ENCODE measurements at places on chromosomes 11 and 22.

- DNase-seq, result no peak
These were observed 20.6 kb downstream of the TMPRSS6 start for GRCh38 chr22:37088750-37089408.

DNA sequence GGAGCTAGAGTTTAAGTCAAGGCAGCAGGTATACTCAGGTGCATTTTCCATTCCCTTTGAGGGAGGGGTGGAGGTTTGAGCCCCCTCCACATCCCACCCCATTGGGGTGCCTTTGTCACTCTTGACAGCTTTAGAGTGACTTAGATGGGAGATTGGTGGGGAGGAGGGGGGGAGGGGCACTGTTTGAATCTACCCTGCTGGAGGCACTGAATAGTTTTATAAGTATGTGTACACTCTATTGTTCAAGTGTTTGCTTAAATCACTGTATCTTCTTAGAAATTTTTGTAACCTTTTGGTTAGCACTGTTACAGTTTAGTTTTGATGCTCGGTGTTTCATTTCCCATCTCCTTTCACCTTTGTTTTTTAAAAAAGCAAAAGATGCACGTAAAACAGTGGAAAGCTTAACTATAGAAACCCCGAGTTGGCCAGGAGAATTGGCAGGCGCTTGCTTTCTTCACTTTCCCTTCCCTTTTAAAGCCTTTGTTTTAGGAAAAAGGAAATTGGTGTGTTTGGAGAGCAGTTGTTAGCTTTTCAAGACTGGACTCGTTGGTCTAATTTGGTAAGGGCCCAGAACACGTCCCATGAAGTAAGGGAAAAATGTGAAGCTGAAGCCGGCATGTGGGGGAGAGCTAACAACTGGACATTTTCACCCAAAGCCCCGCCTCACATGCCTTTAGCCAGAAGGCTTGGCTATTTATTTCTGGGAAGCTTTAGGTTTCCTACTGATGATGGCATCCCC lies 42.8 kb downstream of the TNRC6B start:
- DNase-seq, result no peak

- no peak for DNase-seq
These were observed 64.0 kb downstream of the SCN3B start for GRCh38 chr11:123590296-123590912.

GRCh38 chr22:38937036-38937435 lies 20.4 kb upstream of the APOBEC3A start:
- no peak for DNase-seq

DNA sequence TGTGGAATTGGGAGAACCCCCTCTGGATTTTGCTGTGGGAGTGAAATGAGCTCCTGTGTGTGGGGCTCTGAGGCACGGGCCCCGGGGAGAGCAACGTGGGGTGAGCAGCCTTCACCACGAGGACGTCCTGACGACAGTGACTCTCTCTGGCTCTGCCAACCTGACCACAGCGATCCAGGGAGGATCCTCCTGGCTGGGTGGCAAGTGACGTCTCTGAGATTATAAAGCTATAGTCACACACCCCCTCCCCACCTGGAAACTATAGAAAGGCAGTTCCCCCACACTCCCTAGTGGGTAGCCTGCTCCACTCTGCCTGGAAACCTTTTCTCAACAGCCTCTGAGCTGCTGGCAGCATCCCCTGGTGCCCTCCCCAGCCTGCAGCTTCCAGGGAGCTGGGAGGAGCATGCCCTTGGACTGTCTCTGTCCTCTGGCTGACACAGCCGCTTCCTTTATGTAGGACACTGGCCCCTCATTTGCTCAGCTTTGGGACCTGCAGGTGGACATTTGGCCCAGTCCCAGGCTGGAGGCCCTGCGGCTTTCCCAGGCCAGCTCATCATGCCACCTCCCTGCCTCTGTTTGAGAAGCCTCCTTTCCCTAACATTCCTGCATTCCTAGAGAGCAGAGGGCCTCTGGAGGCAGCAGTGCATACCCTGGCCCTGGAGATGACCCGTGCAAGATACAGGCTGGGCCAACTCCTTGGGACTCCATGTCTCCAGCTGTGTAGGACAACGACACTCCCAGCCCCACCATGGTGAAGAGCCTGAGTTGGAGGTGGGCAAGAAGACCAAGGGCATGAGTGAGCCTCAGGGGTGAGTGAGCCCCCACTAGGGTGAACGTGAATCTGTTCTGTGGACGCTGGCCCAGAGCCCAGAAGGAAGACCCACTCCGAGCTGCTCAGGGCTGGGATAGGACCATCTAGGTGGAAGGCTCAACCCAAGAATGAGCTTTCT lies 314.0 kb downstream of the NTM start:
- no peak for DNase-seq

- DNase-seq, result no peak
These were observed 38.2 kb upstream of the PAK1 start for GRCh38 chr11:77512092-77512491.

DNA sequence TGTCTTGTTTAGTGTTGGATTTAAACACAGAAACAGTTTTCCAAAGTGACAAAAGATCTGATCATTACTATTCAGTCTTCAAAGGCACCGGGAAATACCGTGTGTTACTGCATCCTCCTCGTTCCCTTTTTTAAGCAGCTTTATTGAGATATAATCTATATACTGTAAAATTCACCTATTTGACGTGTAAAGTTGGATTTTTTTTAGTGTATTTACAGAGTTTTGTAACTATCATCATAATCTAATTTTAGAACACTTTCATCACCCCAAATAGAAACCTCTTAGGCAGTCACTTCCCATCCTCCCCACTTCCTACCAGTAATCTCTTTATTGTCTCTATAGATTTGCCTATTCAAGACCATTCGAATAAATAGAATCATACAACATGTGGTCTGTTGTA lies 1.4 kb downstream of the ANO5 start:
- no peak for DNase-seq

DNA sequence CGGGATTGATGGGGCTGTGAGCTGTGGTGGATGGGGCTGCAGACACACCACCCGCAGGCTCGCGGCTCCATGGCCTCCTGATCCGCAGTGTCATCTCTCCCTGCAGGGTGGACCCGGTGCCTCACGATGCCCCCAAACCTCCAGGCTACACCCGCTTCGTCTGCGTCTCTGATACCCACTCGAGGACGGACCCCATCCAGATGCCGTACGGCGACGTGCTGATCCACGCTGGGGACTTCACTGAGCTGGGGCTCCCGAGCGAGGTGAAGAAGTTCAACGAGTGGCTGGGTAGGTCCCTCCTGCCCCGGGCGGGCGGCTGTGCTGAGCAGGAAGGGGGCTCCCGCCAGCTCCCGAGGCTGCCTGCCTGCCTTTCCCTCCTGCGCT lies 23.1 kb downstream of the MPPED1 start:
- DNase-seq, result no peak

GRCh38 chr11:118882491-118882890 lies 1.2 kb upstream of the CXCR5 start:
- DNase-seq, result no peak

GRCh38 chr11:117557361-117557760 lies 229.7 kb downstream of the CEP164 start:
- no peak for DNase-seq

DNA sequence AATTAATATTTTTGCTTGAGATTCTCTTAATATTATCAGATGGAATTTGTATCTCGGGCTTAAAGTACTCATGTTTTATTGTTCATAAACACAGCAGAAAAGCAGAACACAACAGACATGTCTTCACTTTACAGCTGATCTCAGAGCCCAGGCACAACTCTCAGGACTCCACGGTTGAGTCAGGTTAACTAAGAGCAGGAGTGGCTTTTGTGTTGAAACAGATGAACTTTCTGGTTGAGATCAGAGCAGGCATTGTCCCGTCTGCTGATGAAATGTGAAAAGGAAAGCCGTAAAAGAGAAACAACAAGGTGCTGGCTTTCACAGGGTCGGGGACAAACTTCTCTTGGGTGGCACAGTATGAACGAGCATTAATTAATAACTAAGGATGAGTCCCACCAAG lies 49.0 kb downstream of the JHY start:
- DNase-seq, result no peak

DNA sequence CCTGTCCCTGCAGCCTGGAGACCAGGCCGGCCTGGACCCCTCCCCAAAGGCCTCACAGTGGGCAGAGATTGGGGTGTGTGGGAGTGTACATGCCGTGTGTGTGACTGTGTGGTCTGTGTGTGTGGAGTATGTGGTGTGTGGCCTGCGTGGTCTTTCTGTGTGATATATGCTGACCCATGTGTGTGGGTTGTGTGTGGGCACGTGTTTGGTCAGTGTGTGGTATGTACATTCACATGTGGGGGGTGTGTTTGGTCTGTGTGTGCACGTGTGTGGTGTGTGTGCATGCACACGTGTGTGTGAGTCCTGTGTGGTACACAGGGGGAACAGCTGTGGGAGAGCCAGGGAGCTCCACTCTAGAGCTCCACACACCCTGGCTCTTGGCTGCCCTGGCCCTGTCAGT lies 1185.1 kb downstream of the BRD1 start:
- DNase-seq, result no peak

GRCh38 chr22:29106839-29107238 lies 34.0 kb downstream of the KREMEN1 start:
- DNase-seq, result no peak

GRCh38 chr22:25061605-25062376 lies 109.3 kb downstream of the KIAA1671 start:
- no peak for DNase-seq

- no peak for DNase-seq
These were observed 114.1 kb upstream of the SESN3 start for GRCh38 chr11:95344932-95345642.

- no peak for DNase-seq
These were observed 5.0 kb downstream of the NTM start for GRCh38 chr11:131375421-131375820.

GRCh38 chr11:118623269-118623655 lies 15.8 kb downstream of the PHLDB1 start:
- DNase-seq, result no peak

GRCh38 chr11:593347-593746 lies 17.1 kb downstream of the PHRF1 start:
- DNase-seq, result no peak

DNA sequence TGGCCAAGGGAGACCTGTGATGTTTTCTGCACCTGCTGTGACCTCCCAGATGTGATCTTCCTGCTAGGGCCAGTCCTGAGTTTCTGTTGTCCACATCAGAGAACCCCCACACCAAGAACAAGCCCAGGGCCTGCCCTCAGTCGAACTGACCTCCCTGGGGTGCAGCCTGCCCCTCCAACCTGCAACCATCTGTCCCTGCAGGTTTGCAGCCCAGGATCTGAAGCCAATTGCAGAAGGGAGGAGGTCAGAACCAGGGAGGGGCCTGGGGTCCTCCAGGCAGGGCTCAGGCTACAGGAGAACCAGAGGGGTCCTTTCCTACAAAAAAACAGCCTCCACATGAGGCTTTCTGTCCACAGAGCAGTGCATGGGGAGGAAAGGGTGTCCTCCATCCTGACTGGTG lies 807 bp downstream of the TRIM3 start:
- DNase-seq, result no peak

DNA sequence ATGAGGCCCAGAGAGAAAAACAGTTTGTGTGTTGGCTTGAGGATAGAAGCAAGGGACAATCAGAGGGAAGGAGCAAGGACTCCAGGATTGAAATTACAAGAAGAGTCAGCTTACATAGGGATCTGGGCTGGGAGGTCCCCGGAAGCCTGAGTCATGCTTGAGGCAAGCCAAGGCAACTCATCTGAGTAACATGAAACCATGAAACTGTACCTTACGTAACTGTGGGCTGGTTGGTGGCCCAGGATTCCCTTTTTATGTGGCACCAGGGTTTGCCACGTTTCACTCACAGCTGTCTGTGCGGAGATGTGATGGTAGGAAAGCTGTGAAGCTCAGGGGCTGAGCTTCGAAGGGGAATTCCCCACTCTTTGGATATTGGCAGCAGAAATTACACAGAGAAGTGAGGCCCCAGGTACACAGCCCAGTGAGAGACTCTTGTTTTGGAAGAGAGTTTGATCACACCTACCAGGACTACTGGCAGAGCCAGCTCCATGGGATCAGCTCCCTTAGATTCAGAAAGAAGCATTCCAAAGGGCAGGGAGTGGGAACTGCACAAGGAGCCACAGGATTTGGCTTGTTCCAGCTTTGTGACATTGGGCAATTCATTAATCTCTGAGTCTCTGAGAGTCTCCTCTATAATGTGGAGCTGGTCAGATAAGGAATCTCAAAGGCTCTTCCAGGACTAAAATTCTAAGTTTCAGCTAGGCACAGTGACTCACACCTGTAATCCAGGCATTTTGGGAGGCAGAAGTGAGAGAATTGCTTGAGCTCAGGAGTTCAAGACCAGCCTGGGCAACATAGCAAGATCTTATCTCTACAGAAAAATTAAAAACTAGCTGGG lies 7.8 kb downstream of the SLC5A1 start:
- no peak for DNase-seq

DNA sequence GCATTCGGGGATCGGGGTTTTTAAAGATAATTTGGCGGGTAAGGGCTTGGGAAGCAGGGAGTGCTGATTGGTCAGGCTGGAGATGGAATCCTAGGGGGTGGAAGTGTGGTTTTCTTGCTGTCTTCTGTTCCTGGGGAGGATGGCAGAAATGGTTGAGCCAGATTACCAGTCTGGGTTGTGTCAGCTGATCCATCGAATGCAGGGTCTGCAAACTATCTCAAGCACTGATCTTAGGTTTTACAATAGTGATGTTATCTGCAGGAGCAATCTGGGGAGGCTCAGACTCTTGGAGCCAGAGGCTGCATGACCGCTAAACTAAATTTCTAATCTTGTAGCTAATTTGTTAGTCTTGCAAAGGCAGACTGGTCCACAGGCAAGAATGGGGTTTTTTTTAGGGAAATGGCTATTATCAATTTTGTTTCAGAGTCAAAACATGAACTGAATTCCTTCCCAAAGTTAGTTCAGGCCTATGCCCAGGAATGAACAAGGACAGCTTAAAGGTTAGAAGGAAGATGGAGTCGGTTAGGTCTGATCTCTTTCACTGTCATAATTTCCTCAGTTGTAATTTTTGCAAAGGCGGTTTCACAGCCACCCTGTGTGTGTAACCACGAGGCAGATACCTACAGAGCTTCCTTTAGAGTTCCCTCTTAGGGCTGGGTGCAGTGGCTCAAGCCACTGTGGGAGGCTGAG lies 10.2 kb downstream of the SCGB1A1 start:
- no peak for DNase-seq

- DNase-seq, result no peak
These were observed 197.4 kb downstream of the ADAMTS15 start for GRCh38 chr11:130645843-130646197.

- DNase-seq, result no peak
These were observed 507.1 kb upstream of the CCDC90B start for GRCh38 chr11:83793310-83793709.

DNA sequence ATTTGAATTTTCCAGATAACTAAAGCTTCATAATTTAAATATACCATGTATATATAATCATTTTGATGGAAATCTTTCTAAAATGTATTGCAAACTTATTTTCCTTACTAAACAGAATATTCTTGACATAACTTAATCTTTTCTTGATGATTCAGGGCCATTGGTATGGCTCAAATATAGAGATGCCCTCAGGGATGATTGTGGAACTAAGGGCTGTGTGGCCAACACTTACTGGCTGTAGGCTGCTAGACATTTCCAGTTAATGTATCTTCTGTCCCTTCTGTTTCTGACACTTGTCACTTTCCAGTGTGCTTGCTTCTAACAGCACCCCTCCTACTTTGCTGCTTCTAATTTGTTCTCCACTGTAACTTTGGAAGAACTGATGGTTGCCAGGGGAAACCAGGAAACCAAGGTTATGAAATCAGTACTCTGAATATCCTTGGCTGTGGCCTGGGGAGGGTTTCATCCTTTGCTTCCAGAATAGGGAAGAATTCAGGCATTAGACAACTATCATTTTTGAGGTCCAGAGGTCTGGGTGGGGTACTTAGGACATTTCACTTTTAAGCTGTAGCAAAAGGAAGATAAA lies 697.2 kb downstream of the ETS1 start:
- DNase-seq, result no peak
